Lower lobe of right lung (tissue), 2 donors: ENCODE measurements at places on chromosomes 3 and 15.

DNA sequence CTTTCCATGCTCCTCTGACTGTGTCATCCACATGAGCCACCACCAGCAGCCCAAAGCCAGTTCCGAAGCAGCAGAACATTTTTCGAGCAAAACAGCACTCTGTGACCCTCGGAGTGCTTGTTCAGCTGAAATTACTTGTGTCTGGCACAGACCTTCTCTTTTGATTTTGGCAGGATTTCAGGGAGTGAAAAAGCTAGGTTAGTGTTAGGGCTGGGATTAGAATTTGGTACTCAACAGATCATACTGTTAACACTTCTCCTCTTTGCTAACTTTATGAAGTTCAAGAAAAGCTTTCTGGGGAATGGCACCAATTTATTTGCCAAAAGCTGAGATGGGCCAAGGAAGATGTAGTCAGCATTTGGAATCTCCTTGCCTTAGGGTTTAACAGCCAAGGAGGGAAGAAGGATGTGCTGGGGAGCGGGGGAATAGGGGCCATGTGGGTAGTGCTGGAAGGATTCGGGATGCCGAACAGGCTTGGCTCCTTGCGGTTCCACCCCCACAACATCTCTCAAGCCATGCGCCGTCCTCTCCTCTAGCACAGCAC, 55.1 kb upstream of the TRA2B start:
- DNase-seq: no peak

DNA sequence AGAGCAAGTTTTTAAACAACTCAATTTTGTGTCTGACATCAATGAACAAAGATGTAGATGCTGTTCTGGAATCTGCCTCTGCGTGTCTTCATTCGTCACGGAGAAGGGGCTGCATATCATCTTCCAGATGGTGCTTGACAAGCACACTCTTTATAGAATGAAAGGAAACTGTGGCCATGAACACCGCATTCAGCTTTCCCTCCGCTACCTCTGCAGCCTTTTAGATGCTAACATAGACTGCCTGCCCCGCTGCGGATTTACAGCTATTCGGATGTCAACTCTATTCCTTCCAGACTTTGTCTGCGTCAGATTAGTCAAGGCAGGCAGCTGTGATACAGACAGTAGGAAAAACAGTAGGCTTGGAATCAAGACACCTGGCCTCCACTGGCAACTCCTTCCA, 232.9 kb downstream of the TJP1 start:
- DNase-seq: no peak

GRCh38 chr15:73633991-73634495, 854 bp upstream of the NPTN start:
- no peak for DNase-seq

- no peak for DNase-seq
These were observed 1050.2 kb downstream of the AGBL1 start for GRCh38 chr15:87129916-87130315.

DNA sequence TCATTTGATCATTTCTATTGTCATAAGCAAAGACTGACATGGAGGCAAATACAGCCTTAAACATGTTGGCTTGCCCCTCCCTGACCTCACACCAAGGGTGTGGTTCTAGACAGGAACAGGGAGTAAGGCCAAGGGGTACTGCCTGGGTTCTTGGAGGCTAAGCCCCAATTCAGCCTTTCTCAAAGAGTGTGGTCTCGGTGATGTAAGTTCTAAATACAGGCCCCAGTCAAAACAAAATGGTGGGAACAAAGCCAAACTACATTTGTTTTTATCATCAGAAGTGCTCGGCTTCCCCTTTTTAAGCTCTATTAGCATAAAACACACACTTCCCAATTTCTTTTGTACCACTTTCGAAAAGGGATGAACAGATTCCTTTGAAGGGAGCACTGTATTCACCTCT, 129.5 kb downstream of the ATP8B4 start:
- no peak for DNase-seq

- no peak for DNase-seq
These were observed 235.1 kb upstream of the TPRG1 start for GRCh38 chr3:188936597-188937107.

GRCh38 chr15:39690881-39691634, 91.6 kb downstream of the FSIP1 start:
- DNase-seq: no peak

- no peak for DNase-seq
These were observed 415.8 kb upstream of the SUCLG2 start for GRCh38 chr3:68070186-68070585.

DNA sequence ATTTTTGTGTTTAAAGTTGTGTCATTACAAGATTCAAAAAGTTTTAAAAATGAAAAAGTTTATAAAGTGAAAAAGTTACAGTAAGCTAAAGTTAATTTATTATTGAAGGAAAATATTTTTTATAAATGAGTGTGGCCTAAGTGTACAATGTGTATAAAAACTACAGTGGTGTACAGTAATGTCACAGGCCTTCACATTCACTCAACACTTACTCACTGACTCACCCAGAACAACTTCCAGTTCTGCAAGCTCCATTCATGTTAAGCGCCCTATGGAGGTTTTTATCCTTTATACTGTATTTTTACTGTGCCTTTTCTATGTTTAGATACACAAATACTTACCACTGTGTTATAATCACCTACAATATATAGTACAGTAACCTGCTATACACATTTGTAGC, 76.3 kb downstream of the DTWD1 start:
- DNase-seq: no peak

GRCh38 chr3:112598731-112599130, 36.9 kb downstream of the SLC35A5 start:
- DNase-seq: no peak

GRCh38 chr3:141860086-141860669, 16.3 kb upstream of the ATP1B3 start:
- DNase-seq: no peak

- no peak for DNase-seq
These were observed 37.5 kb upstream of the MYZAP start for GRCh38 chr15:57554063-57554811.
